Right renal cortex interstitium (tissue), 3 donors: ENCODE measurements at places on chromosomes 13 and 19.

- DNase-seq, result no peak
These were observed 232.8 kb downstream of the DACH1 start for GRCh38 chr13:71634182-71634581.

GRCh38 chr13:100523981-100524386 is 64.6 kb downstream of the GGACT start:
- no peak for DNase-seq

DNA sequence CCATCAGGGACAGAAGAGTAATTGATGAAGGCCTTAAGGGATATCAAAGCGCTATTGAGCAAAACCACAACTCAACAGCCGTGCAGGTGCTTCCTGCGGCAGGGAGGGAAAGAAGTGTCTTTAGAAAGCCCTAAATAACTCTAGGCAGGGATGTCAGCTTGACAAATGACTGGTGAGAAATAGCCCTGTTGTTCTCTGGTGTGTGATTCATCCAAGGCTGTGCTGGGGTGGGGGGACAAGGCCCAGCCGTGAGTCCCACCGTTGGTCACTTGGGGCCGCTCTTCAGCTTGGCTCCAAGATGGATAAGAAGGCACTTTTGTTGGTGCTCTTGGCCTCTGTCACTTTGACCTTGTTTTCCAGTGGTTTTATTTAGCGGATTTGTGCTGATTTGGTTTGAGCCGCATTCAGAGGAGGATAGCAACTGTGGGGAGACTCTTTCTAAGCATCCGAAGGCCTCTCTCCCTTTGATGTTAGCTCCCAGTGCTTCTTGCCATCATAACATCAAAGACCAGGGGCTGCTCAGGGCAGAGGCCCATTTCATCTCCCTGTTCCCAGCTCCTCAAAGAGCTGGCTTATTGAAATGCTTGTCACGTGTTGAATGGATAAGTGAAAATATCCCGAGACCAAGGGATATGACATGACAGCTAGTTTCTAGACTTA is 130.3 kb upstream of the SERP2 start:
- no peak for DNase-seq

GRCh38 chr13:51494156-51494555 is 41.3 kb upstream of the INTS6 start:
- no peak for DNase-seq

DNA sequence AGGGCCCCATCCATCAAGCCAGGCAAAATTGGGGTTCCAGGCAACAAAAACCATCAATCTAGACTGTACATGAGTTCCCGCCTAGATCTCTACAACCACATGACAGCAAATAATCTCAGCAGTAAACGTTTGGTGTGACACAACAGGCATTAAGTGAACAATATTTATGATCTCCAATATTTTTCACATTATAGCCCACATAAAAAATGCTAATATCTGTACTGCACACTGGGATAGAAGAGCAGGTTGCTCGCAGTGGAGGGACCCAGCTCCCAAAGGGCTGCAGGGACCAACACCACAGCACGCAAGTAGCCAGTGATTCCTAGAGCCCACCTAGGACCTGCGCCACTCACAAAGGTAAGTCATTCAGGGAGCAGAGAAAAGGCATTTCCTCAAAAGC is 25.9 kb downstream of the LATS2 start:
- DNase-seq, result no peak

DNA sequence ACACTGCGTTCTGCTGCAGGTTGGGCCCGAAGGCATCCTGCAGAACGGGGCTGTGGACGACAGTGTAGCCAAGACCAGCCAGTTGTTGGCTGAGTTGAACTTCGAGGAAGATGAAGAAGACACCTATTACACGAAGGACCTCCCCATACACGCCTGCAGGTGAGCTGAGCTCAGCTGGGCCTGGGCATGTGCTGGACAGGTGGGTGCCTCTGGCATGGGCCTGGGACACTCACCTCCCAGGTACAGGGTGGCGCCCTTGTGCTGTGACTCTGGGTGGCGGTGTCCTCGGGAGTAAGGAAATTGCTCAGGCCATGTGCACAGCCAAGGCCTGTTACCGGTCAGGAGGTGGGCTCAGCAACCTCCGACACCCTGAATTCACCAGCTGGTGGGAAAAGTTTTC is 14.2 kb downstream of the UPF1 start:
- DNase-seq, result no peak

DNA sequence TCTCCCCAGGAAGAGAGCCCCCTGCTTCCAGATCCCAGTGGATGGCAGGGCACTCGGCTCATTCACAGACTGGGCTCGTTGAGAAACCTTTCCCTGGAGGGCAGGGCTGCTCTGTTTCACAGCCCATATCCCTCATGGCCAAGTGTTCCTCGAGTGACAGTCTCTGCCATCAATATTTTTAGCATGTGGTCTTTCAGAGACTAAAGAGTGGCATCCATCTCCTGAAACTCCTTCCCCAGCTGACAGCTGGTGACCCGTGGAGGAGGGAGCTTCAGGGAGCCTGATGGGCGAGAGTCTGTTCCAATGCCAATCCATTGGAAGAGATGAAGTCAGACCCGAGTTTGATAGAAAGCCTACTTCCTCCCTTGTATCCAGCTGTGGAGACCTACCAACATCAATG is 30.7 kb upstream of the ALOX5AP start:
- DNase-seq, result no peak

- DNase-seq, result no peak
These were observed 64.9 kb downstream of the RFC3 start for GRCh38 chr13:33882804-33883203.

DNA sequence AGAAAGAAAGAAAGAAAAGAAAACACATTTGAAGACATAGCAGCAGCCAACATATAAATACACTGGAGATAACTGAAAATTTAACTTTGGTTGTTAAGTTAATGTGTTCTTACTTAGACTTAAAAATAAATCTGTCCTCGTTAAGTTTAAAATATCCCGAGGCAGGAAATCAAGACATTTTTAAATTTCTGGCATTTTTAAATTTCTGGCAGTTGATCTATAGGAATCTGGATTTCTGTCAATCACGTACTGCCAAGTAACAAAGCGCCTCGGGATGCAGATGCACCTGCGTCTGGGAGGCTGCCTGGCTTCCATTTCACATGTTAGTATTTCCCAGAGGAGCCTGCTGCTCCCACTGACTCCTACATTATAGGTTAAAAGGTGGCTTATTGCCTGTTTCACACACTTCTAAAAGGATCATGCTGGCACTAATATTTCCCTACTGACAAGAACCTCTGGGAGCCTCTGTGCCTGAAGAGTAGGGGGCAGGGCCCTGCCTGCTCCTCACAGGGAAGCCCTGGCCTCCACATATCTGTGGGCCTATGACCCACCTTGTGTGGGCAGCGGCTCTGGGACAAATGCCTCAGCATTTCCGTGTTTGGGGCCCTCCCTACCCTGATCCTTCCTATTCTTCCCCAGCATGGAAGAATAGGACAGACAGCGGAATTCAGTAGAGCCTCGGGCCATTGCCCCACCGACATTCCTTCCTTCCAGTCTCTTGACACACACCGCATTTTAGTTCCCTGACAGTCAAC is 62.8 kb upstream of the ATP12A start:
- no peak for DNase-seq

GRCh38 chr13:110308656-110309359 is 1.7 kb downstream of the COL4A2 start:
- DNase-seq, result no peak

- DNase-seq, result no peak
These were observed 1.8 kb downstream of the TMEM91 start for GRCh38 chr19:41377977-41378709.

DNA sequence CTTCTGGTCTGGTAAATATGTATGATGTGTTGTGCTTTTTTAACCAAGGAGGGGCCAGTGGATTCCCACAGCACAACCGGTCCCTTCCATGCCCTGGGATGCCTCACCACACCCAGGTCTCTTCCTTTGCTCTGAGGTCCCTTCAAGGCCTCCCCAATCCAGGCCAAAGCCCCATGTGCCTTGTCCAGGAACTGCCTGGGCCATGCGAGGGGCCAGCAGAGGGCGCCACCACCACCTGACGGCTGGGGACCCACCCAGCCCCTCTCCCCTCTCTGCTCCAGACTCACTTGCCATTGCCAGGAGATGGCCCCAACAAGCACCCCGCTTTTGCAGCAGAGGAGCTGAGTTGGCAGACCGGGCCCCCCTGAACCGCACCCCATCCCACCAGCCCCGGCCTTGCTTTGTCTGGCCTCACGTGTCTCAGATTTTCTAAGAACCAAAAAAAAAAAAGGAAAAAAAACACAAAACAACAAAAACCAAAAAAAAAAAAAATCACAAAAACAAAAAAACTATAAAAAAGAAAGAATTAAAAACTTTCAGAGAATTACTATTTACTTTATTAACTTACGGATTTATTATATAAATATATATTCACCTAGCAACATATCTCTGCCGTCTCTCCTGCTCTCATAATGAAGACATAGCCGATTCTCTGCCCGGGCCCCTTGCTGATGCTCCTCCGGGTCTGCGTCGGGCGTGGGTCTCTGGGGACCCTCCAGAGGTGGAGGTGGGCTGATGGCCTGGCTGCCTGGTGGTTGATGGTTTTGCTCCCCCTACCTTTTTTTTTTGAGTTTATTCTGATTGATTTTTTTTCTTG is 14.4 kb downstream of the CAPN12 start:
- no peak for DNase-seq

DNA sequence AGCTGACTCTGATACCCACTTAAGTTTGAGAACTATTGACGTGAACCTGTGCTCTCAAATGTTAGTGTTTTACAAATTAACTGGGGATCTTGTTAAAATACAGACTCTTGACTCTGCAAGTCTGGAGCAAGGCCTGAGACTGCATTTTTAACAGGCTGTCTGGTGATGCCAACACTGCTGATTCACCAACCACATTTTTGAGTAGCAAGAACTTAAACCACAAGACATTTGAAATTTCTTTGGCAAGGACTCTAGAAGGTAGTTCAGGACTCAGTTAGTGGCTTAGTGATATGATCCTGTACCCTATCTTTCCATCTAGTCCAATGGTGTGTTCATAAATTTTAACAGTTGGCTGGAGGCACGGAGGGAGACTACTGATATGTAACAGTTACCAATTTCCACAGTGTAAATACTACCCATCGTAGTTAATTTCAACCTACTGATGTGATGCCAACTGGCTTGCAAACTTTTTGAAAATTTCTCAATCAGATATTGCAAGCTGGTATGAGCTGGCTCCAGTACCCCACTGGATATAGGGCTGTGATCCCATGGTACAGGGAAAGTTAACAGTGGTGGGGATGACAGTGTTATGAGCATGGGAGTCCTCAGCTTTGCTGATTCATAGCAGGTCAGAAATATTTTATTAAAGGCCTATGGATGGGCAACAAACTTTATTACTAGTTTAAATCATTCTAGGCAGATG is 255.1 kb downstream of the TBC1D4 start:
- no peak for DNase-seq

DNA sequence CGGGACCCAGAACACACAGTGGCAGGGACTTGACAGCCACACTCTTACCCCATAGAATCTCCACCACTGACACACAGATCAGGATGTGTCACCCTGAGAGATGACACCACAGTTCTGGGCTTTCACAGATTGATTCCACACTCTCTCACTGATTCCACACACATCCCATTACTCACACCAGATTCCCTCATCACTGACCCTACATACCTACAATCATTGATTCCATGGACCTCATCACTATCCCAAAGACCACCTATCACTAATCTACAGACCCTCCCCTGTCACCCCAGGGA is 57.6 kb upstream of the ZNF527 start:
- no peak for DNase-seq

DNA sequence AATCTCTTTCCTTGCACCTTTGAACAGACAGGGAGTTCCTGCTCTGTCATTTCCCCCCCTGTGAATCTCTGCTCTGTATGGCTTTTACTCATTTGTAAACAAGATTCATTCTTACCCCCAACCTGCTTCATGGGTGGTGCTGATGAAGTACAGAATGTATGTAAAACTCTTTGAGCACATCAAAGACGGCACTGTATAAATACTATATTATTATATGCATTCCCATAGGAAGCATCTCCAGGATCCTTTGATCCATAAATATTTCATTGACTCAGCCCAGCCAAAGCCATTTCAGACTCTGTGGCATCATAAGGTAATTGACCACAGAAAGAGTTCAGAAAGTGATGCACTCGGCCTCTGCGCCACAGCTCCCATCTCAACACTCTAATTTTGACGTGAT is 208.7 kb downstream of the EFNB2 start:
- DNase-seq, result no peak

DNA sequence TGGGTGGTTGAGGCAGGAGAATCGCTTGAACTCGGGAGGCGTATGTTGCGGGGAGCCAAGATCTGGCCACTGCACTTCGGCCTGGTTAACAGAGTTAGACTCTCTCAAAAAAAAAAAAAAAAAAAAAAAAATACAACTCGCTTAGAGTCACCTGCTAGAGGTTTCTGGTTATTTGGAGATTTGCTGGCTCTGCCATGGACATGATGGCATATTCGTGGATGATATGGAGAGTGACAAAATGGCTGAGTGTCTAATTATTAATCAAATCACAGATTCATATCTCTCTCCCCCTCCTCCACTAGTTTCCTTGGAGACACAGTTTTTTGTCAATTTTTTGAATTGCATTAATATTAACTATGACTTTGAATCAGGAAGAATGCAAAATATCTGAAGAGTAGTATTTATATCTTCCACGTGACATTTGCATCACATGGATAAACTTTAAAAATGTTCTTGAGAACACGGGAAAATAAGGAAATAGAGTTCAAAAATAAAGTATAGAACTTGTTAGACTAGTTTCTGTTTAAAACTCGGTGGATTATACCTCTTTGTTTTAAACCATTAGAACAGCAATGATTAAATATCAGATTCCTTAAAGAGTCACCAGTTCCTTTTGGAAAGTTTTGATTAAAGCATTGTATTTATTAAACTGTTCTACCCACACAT is 47.8 kb downstream of the KLF5 start:
- no peak for DNase-seq

- no peak for DNase-seq
These were observed at the start of gene RNF225 for GRCh38 chr19:58395220-58395978. TSS of gene RNF225 (plus strand) at chr19:58395656. CDS start at chr19:58396090, 434 bp downstream.

- no peak for DNase-seq
These were observed 13.5 kb upstream of the PLA2G4C start for GRCh38 chr19:48123907-48124651.

DNA sequence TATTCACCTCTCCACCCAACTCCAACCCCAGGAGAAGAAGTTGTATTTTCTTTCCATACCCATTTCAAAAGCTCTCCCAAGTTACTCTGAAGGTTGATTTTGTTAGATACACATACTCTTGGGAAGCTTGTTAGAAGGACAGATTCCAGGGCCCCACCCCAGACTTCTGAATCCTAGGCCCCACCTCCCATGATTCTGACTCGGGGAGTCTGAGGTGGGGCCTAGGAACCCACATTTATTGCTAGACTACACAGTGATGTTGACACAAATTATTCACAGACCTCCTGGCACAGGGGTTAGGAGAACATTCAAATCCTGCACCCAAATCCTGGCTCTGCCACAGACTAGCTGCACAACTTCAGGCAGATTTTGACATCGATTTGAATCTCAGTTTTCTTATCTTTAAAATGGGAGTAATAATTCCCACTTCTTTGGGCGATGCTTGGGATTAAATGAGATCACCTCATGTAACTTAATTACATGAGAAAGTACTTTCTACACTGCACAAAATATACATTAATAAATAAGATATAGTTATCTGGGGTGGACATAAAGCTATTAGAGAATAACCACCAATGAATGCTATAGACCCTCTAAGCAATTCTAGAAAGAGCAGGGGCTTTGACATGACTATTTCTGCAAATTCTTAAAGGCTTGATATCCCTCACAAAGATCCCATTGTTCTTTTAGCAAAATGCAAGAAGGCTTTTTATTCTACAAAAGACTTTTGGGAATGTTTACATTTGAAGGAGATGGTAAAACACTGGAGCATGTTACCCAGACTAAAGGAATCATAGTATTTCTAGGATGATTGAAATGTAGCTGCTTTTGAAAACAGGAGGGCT is 18.0 kb downstream of the MBNL2 start:
- no peak for DNase-seq
